Renal pelvis (tissue), 12 donors: ENCODE measurements at places on chromosomes 3 and 15.

DNA sequence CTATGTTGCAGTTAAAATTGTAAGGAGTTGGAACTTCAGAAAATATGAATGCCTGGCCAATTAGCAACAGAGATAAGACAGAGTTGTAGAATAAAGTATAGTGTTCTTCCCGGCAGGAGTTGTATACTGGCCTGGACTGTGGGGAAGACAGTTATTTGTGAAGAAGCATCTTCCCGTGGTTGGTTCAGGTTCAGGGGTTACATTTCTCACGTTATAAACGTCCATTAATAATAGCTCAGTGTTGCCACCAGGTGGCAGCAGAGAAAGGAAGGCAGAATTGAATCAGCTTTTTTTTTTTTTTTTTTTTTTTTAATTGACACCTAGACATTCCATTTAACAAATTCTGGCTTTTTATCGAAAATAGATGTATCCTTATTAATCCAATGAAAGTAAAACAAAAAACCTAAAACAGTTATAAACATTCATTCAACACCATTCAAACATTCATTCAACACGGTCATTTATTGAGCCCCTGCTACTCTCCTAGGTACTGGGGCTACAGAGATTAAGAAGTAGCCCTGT is 66.4 kb upstream of the NR2E3 start:
- peak; percentile 53 for DNase-seq

- DNase-seq: no peak
Measured at GRCh38 chr3:194401868-194402329, 2.8 kb upstream of the GP5 start.

DNA sequence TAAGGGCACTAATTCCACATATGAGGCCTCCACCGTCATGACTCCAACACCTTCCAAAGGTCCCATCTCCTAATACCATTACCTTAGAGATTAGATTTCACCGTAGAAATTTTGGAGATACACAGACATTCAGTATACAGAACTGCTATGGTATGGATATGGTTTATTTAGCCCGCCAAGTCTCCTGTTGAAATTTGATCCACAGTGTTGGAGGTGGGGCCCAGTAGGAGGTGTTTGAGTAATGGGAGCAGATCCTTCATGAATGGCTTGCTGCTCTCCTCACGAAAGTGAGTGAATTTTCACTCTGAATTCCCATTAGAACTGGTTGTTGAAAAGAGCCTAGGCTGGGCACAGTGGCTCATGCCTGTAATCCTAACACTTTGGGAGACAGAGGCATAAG is 7.4 kb downstream of the MKRN3 start:
- DNase-seq: no peak

GRCh38 chr15:78399091-78399490 is 38.9 kb upstream of the IREB2 start:
- no peak for DNase-seq

DNA sequence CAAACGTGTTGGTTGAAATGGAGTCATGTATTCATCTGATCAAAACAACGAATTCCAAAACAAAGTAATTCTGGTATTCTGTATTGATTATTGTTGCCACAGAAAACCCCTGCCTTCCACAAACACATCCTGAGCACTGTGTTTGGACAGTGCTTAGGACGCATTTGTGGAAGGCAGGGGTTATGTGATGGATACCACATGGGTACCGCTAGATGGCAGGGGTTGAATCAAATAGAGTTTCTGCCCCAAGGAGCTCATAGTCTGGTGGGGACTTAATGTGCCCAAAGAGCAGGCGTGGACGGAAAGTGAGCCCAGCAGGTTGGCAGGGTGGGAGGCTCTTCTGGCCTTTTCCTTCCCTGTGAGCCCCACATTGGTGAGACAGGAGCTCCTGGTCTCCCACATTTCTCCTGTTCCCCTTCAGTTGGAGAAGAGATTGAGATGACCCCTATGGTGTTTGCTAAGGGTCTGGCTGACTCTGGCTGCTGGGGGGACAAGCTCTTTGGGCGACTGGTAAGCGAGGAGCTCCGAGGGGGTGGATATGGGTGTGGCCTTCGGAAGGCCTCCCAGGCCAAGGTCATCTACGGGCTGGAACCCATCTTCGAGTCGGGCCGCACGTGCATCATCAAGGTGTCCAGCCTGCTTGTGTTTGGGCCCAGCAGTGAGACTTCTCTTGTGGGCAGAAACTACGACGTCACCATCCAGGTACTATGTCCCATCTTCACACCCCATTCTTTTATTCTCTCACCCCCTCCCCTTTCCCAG is 22.1 kb upstream of the SLC28A1 start:
- no peak for DNase-seq

DNA sequence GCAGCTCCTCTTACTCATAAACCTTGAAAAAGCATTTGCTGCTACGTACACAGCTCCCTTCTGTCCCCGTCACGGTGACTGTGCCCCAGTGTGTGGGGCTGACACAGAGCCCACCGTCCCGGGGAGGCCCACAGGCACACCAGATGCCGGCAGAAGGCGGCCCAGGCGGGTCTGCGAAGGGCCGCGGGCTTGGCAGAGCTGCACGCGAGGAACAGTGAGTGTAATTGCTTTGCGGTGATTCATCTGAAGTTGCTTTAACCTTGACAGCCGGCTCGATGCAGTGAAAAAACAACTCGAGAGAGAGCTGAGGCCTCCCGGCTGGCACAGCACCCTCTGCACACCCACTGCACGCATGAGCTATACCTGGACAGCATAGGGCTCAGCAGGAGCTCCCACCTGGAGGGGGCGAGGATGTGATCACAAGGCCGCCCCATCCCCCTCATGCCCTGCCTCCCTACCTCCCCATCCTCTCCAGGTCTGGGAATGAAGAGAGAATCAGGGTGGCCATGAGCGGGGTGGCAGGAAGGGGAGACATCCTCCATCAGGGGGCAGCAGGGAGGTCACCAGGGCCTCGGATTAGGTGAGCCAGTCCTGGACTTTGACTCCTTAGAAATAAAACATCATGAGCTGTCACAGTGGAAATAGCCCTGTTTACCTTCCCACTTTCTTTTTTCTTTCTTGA is 172.7 kb downstream of the MEGF11 start:
- DNase-seq: peak; percentile 46

- DNase-seq: no peak
Measured at GRCh38 chr15:68620721-68621527, 42.1 kb downstream of the CORO2B start.

DNA sequence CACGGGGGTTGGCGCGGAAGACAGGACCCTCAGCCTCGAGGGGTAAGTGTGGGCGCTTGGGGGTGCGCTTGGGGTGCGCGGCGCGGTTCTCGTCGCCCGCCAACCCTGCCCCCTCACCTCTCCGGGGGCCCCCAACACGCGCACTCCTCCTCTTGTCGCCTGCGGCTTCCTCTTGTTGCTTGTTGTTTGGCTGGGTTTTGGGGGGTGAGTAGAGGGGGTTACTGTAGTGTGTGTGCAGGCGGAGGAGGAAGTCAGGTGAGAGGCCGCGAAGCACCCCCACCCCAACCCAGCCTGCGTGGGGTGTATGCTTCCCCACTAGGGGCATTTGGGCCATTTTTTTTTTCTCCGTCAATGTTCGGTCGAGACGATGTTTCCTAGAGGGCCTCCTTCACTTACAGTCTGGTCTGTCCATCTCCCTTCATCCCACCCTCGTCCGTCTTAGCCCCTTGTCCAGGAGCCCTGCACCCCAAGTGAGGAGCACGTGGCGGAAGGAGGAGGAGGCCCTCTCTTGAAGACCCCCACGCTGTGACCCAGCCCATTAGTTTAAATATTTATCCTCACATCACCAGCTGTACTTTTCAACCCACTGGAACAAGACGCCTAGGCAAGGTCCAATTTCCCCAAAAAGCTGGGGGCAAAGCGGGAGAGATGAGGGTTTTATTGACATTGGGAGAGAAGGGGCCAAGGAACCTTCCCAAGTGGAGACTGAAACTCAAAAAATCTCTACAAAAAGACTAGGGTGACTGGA is 20.4 kb upstream of the SATB1 start:
- DNase-seq: peak; percentile 9

GRCh38 chr15:78979456-78980320 is 34.8 kb upstream of the CTSH start:
- peak; percentile 54 for DNase-seq

DNA sequence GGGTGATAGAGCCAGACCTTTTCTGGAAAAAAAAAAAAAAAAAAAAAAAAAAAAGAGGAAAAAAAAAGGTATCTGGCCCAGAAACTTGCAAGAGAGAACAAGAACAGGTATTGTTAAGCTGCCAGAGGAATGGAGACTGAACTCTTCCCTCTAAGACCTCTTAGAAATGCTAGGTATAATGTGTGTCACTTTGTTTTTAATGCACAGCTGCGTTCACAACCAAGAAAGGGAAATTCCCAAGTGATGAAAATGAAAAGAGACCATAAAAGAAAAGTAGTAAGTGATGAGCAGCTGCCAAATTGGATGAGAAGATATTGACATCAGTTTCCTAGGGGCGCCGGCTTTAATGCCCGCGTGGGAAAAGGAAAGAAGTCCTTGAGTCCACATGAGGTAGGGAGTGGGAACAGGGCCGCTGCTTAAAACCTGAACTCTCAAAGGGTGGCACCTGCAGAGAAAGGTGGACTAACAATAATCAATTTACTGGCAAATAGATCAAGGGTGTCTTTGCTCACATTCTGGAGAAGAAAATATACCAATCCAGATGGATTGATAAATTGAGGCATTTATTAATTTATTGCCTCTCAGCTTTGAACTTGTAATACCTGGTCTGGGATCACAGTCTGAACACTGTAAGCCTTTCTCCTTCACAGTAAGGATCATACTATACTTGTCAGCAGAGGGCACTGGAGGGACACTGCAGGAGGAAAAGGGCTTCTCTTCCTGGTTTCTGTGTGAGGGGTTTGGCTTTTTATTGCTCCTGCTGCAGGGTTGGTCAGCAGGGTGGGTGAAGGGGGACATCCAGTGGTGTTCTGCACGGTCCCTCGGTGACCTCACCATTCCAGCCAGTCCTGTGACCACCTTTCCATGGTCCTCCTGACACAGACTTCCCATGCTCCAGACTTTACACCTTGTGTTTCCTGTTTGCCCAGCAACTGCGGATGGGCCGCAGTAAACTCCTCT is 131.6 kb downstream of the AQP9 start:
- peak; percentile 79 for DNase-seq

DNA sequence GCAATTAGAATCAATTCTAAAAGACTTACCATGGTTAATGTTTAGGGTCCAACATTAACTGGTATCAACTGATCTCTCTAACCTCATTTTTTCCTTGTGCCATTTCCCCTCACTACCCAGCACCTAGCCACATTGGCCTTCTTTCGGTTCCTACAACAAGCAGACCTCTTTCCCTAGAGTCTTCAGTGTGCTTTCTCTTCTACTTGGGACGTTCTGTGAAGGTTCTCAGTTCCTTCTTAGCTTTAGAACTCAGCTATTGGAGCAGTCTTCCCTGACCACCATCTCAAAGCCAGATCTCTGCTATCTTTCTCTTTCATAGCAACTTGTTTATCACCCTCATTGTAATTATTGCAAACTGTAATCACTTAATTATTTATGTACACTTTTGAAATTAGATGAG is 31.5 kb upstream of the MINDY4B start:
- no peak for DNase-seq

DNA sequence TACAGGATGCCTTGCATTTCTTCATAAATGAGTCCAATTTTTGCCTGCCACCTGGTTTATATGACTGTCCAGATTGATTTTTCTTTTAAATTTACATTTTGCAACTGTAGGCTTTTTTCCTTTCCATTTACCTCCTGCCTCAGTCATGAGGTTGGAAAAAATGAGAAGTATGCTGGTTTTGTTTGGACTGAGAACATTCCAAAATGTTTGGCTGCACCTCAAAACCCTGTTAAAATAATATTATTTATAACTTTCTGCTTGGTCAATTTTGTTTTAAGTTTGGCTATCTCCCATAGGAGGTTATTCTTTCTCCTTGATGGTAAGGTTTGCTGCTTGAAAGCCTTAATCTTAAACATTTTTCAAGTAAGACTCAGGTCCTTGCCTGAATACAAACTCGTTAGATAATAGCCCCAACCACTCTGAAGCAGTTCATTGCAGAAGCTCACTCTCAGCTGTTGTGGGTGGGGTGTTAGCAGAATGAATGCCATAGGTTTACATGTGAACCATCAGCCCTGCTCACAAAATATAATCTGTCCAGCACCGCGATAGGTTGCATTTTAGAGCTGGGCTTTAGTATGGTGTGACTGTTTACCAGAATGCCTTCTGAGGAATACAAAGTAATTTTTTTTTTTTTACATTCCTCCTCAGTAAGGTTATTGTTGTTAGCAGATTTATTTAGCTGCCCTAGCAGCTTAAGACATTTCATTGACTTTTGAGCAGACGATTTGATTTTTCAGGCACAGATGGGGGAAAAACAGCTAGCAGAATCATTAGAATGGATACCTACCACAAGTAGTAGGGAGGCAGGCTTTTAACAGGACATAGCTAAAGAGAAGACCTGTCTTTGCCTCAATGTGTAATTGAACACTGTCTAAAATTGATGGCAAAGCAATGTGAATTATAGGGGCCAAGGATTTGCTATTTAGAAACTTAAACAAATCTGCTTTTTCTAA is 630.8 kb upstream of the KCNMB2 start:
- DNase-seq: no peak

GRCh38 chr15:79054350-79054749 is 36.2 kb downstream of the RASGRF1 start:
- DNase-seq: no peak

GRCh38 chr3:186425788-186426730 is 64.0 kb upstream of the DGKG start:
- no peak for DNase-seq

- peak; percentile 52 for DNase-seq
Measured at GRCh38 chr3:119240101-119240590, 532 bp downstream of the B4GALT4 start.

DNA sequence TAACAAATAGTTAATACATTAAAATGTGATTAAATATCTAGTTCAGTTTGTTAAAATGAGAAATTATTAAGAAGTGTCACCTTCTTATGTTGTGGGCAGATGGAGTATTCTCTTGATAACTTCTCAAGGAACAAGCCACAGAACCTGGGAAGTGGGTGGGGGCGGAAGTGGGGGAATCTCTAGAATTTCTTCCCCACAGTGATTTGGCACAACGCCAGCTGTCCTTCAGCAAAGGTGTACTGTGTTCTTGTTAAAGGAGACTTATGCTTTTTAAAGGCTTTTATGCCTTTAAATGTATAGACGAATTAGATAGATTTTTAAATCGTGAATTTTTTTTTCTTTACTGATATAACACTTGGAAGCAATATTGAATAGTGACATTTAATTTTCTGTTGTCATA is 42.4 kb downstream of the SEC22A start:
- DNase-seq: no peak

- DNase-seq: no peak
Measured at GRCh38 chr15:50183112-50183794, 1.3 kb downstream of the SLC27A2 start.

- no peak for DNase-seq
Measured at GRCh38 chr15:60804986-60805949, 326.3 kb upstream of the ICE2 start.

- DNase-seq: no peak
Measured at GRCh38 chr3:183255348-183255730, 2.3 kb downstream of the B3GNT5 start.

DNA sequence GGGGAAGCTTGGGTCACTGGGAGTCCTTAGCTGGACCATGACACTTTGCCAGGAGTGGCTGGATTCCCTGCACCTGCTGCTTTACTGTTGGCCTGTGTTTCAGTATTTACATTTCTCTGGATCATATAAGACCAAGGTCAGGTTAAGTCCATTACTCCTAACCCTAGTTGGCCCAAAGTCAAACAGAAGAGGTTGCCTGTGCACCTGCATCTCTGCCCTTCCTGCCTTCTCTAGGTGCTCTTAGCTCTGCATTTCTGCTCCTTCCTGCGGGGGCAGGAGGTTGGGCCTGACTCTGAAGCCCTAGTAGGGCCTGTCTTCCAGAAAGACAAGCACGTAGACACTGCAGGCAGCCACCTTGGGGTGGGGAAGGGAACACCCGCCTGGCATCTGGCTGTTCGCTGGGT is 124.3 kb downstream of the RPLP1 start:
- DNase-seq: no peak
